CD4-positive, alpha-beta T cell treated with Interleukin-15 for 4 hours (primary cell): ENCODE measurements at places on chromosomes 5 and 9.

- DNase-seq: no peak
Measured at GRCh38 chr9:82776508-82776907, 286.4 kb downstream of the RASEF start.

DNA sequence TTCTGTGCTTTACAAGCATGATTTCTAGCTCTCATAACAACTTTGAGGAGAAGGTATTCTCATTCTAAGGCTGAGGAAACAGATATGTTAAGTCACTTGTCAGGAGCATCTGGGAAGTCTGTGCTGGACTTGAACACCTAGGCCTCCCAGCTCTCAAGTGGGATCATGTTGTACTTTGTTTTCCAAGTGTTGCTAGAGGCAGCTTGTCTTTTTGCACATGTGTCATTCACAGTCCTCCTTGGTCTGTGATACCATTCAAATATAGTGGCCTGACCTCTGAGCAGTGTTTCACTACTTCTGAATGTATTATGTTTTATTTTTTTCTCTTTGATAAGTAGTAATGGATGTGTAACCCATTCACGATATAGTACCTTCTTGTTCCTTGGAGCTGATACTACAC is 21.2 kb downstream of the ZSWIM6 start:
- DNase-seq: no peak

GRCh38 chr9:70580606-70581195 is 166.2 kb upstream of the KLF9 start:
- DNase-seq: no peak

GRCh38 chr5:149957855-149958254 is 2.7 kb upstream of the SLC26A2 start:
- DNase-seq: no peak

DNA sequence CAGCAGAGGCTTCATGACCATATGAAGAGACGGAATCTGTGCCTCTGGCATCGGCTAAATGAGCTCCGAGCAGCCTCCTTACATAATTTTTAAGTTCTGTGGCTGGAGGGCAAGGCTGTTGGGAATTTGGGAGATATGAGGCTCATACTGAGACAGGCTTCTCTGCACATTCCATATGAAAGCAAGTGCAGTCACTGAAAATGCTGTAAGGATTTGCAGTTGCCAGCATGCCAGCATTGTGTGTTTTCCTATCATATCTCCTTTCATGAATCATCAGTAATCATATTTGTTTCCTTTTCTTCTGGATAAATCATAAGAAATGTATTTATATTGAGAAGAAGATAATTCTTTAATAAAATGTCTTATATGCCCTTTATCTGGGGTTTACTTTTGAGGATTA is 775.4 kb downstream of the SEMA5A start:
- no peak for DNase-seq

GRCh38 chr5:150162142-150162513 is 4.5 kb upstream of the CDX1 start:
- DNase-seq: no peak

DNA sequence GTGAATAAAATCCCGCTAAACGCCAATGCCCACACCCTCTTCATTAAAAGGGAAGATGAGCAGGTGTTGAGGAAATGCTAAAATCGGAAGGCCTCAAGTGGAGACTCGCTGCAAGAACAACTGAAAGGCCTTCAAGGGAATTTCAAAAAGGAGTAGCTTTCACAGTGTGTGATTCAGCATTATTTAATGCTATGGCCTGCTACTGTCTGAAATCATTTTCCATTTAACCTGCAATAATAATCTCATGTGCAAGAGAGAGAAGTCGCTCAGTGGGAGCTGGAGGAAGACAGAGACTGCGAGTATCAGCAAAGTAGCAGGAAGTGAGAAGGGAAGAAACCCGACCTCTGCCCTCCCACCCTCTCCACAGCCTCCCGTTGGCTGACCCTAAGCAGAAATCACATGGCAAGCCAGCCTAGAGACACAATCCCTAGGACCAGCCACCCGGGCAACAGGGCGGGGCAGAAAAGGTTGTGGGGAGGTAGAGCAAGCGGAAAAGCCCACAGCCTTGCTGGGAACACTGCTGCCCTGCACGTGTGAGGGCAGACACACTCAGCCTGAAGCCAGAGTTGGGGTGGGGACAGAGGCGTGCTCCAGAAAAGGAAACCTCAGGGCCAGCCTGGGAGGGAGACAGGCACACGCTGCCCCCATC is 39.9 kb upstream of the CTSL start:
- no peak for DNase-seq

- DNase-seq: no peak
Measured at GRCh38 chr9:8492024-8492423, 692.4 kb upstream of the DMAC1 start.

DNA sequence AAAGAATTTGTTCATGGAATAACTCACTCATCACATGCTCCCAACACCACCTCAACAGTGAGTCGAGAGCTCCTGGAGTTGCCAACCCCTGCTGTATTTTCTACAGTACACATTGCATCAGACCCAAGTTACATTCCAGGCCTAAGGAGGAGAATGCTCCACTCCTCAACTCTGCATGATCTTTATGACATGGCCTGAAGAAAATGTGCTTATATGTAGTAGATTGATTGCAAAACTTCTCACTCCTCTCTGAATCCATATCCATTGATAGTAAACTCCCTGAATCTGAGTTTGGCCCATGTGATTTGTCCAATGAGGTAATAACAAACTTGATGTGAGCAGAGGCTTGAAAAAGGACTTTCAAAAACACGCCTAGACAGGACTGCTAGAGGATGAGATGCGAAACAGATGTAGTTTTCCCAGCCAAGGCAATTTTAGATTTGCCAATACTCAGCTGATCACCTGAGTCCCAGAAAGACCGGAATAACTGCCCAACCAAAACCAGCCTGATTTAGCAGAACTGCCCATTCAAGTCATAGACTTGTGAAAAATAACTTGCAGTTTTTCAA is 29.0 kb upstream of the PAPPA start:
- DNase-seq: no peak

DNA sequence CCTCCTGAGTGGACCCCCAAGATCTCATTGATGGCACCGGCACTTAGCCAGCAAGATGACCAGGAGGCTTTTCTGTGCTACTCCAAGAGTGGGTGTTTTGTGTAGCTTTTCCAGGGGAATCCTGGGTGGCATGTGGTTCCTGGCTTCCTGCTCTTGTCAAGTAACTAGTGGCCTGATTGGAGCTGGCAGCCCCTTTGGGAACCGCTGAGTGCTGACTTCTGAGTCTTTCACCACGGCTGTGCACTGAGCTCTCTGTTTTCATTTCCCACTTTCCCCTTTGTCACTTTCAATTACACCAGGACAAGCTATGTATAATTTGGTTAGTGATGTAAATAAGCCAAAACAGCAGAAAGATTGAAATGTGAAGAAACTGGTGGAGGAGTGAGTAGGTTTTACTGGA is 255.4 kb downstream of the GOLPH3 start:
- DNase-seq: no peak

GRCh38 chr9:108517651-108518365 is 338.0 kb downstream of the ACTL7B start:
- DNase-seq: no peak

DNA sequence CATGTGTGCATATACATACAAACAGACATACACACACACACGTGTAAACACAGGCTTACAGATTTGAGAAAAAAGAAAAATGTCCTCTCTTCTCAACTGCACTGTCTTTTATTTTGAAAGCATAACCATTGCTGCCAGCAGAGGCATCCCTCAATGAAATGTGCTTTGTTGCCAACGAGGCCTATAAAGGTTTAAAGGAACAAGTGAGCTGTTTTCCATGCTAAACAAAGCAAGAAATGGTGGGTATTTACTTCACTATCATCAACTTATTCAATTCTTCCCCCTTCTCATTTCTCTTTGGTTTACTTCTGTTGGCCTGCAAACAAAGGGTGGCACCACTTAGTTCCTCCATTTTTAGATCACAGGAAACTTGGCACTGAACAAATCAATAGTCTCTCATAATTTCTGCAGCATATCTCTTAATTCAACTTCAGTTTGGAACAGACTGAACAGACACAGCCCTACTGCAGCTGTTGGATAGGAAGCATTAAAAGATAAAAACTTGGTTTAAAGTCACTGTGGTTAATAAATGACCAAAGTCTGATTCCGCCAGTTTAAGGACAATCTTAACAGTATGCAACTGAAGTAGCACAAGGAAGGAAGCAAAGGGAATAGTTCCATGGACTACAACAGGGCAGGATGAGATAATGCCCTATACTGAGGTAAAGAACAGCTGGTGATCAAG is 21.7 kb downstream of the TTC33 start:
- DNase-seq: no peak

DNA sequence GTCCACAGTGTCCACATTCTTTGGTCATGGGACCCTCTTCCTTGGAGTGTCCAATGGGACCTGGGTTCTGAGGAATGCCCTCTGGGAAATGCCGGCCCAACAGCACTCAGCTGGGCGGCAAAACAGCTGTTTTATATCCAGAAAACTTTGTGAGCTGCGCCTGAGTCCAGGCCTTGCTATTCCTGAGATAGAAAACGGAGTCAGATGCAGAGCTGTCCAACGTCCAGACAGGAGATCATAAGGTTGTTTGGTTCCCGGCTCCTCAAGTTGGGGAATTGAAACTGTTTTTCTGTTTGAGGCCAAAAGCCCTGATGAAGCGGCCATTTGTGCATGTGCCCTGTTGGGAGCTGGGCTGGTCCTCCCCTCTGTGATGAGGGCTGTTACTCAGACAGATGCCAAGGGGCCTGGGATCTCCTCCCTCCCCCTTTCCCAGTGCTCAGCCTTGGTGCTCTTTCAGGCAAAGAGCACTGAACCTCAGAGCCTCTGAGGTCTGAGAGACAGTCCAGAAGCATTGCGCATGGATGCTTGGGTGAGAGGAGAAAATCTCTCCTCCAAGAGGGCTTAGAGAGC is 66.6 kb upstream of the GARNL3 start:
- no peak for DNase-seq

- no peak for DNase-seq
Measured at GRCh38 chr9:34558919-34559623, 30.5 kb downstream of the CNTFR start.

- no peak for DNase-seq
Measured at GRCh38 chr9:98943682-98944056, at the start of gene COL15A1. Gene COL15A1, plus strand, starts transcription at chr9:98943907. Its CDS starts 155 bp downstream, at chr9:98944062.

DNA sequence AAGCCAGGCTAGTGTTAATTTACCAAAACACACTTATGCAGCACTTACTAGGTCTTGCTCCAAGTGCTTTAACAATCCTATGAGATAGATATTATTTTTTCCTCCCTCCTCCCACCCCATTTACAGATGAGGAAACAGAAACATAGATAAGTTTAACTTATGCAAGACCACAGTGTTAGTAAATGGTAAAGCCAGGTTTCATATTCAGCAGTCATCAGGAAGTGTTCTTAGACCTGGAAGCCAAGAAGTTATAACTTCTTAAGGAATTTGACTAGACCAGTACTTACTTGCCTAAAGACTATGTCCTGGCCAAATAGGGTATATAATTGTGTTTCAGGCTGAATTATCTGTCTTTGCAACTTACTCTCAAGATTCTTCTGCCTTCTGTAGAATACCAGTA is 15.9 kb downstream of the ABHD17B start:
- no peak for DNase-seq
